ENCODE measurements at places on chromosomes 6 and 20.
A peak's percentile ranks its signal among the peaks of the same experiment; 100 is the strongest.

DNA sequence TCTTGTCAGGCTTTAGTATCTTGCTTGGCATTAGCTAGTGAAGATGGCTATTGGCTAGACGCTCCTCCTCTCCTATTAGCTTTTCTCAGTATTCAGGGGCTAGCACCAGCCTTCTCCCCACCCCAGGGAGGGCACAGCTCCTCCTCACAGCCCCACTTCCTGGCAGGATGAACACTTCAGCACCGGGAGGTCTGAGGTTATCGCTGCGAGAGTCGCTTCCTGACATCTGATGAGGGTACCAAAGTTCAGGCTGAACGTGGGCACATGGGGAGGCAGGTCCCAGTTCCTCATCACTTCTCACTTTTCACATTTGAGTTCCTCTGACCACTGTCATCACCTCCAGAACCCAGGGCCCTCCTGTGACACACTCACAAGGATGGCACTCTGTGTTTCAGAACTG, 66.6 kb downstream of the LAMA4 start:
- no peak for DNase-seq

GRCh38 chr20:34951252-34951651, 4.4 kb downstream of the GSS start:
- DNase-seq = no peak

GRCh38 chr6:44674226-44675155, 287.0 kb downstream of the CDC5L start:
- no peak for DNase-seq

- no peak for DNase-seq
These were observed 848.4 kb downstream of the PHF3 start for GRCh38 chr6:64483956-64484499.

DNA sequence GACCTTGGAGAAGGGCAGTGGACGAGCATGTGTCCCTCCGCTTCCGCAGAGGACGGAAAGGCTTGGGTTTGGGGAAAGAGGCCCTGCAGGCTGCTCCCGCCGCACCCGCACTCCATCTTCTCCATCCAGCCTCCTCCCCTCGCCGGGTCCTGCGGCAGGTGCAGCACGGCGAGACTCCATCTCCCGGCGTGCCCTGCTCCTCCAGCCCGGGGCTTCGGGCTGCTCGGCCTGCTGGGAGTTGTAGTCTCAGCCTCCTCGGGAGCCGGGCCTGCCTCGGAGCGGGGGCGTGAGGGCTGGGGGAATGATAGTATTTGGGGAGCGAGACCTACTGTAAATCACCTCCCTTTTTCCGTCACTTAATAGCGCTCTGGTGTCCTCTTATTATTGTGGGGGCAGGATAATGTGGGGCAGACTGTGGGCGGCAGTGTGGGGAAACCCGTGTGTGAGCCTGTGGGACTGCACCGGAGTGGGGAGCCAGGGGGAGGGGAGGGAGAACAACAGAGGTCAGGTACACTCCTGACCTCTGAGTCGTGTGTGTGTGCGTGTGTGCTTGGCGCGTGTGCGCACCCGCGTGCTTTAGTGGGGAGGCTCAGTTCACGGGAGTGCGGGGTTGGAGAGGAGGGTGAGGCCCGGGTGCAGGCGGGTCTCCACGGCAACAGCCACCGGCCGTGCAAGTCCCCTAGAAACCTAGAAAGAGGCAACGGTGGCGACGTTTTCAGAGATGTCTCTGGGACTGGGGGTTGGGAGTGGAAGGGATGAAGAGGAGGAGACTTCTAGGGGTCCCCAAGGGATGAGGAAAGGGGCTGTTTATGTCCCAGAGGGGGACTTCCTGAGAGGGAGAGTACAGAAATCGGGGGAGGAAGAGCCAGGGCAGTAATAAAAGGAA, 4.1 kb downstream of the TTBK1 start:
- DNase-seq = peak; percentile 66

- no peak for DNase-seq
These were observed 65.9 kb downstream of the FAM135A start for GRCh38 chr6:70479236-70479635.

- no peak for DNase-seq
These were observed 254.7 kb downstream of the GMPR start for GRCh38 chr6:16493112-16493511.

DNA sequence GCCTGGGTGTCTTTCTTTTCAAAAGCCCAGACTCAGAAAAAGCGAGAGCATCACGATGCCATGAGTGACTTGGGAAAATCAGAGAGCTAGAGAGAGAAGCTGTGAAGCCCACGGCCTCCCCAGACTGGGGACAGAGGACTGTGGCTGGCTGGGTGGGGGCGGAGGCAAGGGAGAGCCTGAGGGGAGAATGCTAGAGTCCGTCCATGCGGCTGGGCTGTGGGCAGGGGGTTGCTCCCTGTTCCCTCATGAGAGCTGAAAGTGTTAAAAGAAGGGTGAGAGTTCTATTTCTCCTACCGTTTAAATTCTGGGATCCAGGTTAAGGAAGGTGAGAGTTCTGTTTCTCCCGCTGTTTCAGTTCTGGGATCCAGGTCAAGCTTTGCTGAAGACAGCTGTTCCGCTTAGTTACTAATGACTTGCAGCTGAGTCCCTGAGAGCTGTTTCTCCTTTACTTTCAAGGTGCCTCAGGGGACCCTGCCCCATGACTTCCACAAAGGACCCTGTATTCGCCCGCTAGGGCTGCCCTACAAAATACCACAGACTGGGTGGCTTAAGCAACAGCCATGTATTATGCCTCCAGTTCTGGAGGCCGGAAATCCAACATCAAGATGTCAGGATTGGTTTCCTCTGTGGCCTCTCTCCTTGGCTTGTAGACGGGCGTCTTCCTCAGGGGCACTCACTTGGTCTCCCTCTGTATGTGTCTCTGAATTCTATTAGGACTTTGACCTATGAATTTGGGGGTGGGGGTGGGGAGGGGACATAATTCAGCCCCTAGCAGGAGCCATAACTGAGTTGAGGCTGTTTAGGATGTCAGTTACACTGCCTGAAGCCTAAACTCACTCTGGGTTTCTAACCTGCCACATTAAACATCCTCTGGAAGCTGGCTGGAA, 127.0 kb downstream of the PXDC1 start:
- DNase-seq = no peak

GRCh38 chr6:111329882-111330633, 153.0 kb downstream of the REV3L start:
- DNase-seq = no peak

- DNase-seq = peak; percentile 20
These were observed 631 bp downstream of the MDGA1 start for GRCh38 chr6:37696841-37697662.

DNA sequence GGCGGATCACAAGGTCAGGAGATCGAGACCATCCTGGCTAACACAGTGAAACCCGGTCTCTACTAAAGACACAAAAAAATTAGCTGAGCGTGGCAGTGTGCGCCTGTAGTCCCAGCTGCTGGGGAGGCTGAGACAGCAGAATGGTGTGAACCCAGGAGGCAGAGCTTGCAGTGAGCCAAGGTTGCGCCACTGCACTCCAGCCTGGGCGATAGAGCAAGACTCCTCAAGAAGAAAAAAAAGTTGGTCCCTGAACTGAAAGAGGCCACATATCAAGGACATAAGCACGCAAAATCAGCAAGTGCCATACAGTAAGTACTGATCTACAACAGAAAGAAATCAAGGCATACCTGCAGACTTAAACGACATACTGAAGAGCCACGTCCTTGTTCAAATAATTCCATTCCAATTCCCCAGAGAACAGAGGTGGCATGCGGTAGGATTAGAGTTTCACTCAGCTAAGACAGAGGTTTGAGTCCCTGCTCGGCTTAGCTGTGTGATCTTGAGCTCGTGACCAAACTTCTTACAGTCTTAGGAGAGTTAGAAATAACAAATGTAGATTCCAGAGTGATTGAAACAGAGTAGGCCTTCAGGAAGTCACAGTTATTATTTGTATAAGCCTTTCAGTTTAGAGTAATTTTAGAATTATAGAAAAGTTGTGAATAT, 29.2 kb downstream of the B4GALT5 start:
- DNase-seq = no peak

DNA sequence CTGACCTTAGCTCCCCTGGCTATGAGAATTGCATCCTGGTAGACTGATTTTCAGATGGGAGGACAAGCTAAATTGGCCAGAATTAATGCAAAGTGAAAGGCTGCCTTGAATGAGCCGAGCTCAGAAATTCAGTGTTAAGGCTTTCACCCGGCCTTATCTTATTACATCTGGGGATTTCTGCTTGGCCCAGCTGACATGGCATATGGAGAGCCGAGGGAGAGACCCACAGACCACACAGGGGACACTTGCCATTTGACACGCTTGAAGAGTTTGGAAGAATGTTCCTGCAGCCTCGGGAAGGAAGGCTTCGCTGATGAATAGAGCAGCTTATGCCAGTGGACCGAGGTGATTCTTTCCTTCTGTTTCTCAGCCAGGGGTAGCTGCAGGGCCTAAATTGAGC, 9.0 kb downstream of the MOCS3 start:
- DNase-seq = no peak

- DNase-seq = no peak
These were observed 389.2 kb upstream of the FLRT3 start for GRCh38 chr20:14726591-14726990.

GRCh38 chr20:51760905-51761546, 7.2 kb downstream of the ATP9A start:
- no peak for DNase-seq

GRCh38 chr6:52162940-52163908, 23.0 kb upstream of the IL17A start:
- no peak for DNase-seq

DNA sequence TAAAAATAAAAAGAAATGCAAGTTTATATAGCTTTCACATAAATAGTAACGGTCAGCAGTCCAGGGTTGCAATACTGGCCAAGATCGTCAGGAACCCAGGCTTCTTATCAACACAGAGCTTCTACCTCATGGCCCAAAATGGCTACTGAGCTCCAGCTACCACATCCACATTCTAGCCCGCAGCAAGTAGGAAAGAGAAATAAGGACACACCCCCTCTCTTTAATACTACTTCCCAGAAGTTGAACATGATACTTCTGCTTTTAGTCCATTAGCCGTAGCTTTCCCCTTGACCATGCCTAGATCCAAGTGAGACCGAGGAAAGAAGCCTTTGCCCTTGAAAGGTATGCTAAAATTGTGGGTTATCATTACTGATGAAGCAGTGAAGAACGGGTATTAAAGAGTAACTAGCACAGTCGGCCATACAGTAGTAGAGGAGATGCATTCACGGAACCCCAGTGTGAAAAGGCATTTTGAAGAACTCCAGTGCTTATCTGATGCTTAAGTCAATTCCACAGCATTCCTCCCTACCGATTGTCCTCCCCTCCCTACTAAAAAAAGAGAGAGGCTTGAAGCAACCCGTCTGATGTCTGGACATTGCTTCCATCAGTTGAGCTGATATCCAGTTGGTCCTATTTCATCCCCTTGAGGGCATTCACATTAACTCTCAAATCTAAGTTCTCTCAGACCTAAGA, 226.9 kb upstream of the RREB1 start:
- DNase-seq = no peak

- no peak for DNase-seq
These were observed 263.7 kb upstream of the ARID1B start for GRCh38 chr6:156513504-156513903.

- DNase-seq = no peak
These were observed 19.5 kb downstream of the TMEM151B start for GRCh38 chr6:44289726-44290260.

DNA sequence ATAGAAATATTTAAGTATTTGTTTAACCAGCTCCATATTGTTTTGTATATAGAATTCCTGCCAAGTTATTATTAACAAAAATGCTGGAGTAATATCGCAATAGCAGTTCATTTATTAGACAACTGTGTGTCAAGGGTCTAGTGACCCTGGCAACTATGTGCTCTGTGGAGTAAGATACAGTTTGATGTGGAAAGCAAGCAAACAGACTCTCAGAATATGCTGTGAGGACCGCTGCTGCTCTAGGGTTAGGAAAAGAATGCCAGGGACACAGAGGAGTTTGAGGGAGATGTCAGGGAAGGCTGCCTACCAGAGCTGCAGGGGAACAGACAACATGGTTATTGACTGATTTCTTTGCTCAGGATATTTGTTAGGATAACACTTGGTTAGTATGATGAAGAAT, 71.2 kb downstream of the HIVEP1 start:
- no peak for DNase-seq

DNA sequence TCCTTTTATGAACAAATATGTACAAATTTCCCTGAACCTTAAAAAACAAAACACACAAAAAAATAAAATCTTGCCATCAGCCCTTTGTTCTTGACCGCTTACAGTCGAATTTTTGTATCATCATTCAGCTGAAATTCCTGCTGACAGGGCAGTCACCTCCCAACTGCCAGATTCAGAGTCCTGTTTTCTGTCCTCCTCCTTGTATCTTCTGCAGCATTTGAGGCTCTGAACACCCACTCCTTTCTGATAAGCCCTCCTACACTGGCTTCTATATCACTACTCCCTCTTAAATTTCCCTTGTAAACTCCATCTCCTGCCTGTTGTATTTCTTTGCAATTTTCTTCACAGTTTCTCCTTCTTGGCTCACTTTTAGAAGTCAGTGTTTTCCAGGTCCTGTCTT, 77.8 kb upstream of the CCN6 start:
- DNase-seq = no peak

DNA sequence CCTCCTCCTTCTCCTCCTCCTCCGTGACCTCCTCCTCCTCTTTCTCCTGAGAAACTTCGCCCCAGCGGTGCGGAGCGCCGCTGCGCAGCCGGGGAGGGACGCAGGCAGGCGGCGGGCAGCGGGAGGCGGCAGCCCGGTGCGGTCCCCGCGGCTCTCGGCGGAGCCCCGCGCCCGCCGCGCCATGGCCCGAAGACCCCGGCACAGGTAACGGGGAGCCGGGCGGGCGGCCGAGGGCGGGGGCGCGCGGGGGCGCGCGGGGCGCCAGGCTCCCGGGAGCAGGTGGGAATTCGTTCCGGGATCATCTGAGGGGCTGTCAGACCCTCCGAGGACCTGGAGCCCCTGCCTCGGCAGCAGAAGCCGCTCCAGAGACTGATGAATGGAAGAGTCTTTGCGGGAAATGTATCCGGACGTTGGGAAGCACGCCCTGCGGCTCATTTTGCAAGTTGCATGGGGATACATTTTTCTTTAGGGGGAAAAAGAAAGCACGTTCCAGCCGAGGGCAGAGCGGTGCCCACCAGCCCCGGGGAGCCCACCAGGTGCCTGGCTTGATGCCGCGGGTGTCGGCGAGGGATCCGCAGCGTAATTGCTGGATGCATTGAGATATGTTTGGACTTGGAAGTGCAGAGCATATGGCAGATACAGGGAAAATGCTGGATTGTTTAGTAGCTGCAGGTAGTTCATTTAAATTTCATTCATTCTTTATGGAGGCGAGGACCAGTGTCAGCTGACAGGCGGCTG, 394 bp downstream of the MYB start:
- DNase-seq = no peak

GRCh38 chr6:81561071-81561564, 191.4 kb downstream of the TENT5A start:
- no peak for DNase-seq

Data from T-helper 22 cell (primary cell).